ENCODE measurements at places on chromosomes 16 and 17.

- H3K27me3 ChIP-seq: no peaks in the 10 kb centered on the region
- peaks cover 3% of the 10 kb centered on the region for H3K36me3 ChIP-seq
- H3K4me3 ChIP-seq: peak overlapping the region; percentile 68
- H3K4me1 ChIP-seq: no peaks in the 10 kb centered on the region
- peak overlapping the region; percentile 94 for H3K27ac ChIP-seq
- DNase-seq: no peak
Measured at GRCh38 chr16:30533748-30534367, 800 bp downstream of the ZNF747 start.

DNA sequence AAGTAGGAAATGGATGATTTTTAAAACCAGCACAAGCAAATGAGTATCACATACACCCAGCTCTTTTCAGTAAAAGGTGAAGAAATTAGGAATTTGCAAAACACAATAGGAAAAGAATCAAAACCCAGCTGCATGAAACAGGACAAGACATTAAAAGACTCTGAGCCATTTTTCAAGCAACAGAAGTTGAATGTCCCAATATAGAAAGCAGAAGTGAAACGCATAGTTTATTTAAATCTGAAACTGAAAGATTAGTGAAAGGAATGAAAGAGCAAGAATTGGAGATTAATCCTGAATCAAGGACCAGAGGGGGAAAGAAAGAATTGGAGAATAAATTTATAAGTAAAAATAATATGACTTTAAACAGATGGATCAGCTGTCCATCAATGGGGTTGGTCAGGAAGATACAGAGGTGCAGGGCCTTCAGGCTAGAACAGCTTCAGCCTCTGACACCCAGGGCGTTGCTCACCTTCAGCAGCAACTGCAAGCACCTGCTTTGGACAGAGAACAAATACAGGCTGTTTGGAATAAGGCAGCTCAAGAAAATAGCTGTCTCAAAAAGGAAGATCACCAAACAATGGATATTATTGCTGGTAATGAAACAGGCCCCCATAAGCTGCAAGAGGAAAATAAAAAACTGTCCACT, 3.9 kb upstream of the ARHGAP17 start:
- H3K27me3 ChIP-seq: no peaks in the 10 kb centered on the region
- H3K27ac ChIP-seq: no peak overlapping the region
- no peaks in the 10 kb centered on the region for H3K4me1 ChIP-seq
- no peak for DNase-seq

GRCh38 chr17:21239680-21240368, 13.4 kb downstream of the NATD1 start:
- H3K36me3 ChIP-seq: no peaks in the 10 kb centered on the region
- no peak overlapping the region for H3K4me3 ChIP-seq
- peak; percentile 57 for DNase-seq
- peaks cover 14% of the 10 kb centered on the region for H3K4me1 ChIP-seq

DNA sequence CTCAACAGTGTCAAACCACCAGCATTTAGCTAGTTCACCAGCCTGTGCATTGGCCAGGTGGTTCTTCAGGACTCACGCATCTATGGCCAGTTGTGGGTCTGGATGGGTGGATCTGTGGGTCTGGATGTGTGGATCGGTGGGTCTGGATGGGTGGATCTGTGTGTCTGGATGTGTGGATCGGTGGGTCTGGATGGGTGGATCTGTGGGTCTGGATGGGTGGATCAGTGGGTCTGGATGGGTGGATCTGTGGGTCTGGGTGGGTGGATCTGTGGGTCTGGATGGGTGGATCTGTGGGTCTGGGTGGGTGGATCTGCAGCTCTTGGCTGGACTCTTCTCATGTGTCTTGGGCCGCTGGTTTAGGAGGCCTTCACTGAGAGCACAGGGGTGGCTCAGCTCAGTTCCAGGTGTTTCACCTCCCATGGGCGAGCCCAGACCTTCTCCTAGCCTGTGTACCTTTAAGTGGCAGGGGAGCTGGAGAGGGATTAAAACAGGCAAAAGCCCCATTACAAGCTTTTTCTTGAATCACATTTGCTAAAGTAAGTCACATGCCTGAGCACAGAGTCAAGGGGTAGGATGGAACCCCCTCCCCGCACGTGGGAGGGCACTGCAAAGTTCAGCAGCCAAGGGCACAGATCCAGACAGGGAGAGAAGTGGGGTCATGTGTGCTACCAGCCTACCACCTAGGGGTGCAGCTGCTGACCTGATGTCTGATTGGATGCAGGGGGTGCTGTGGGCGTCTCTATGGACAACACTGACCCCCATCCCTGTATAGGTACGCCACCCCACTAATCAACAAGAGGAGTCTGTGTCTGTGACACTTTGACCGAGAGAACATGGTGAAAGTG, 3.4 kb upstream of the NUBP1 start:
- H3K36me3 ChIP-seq: no peaks in the 10 kb centered on the region
- no peak overlapping the region for H3K27ac ChIP-seq
- H3K4me1 ChIP-seq: peaks cover 4% of the 10 kb centered on the region
- DNase-seq: no peak
- no peak overlapping the region for H3K4me3 ChIP-seq

- H3K27ac ChIP-seq: no peak overlapping the region
- no peaks in the 10 kb centered on the region for H3K4me1 ChIP-seq
- no peaks in the 10 kb centered on the region for H3K27me3 ChIP-seq
- DNase-seq: no peak
- no peaks in the 10 kb centered on the region for H3K36me3 ChIP-seq
Measured at GRCh38 chr16:46947900-46948547, 25.4 kb downstream of the DNAJA2 start.

- H3K27ac ChIP-seq: no peak overlapping the region
- H3K36me3 ChIP-seq: no peaks in the 10 kb centered on the region
- no peaks in the 10 kb centered on the region for H3K4me1 ChIP-seq
- no peaks in the 10 kb centered on the region for H3K27me3 ChIP-seq
Measured at GRCh38 chr16:80993307-80993706, 13.4 kb downstream of the CMC2 start.

- no peaks in the 10 kb centered on the region for H3K27me3 ChIP-seq
- no peaks in the 10 kb centered on the region for H3K4me1 ChIP-seq
- no peak for DNase-seq
- H3K4me3 ChIP-seq: no peak overlapping the region
- H3K27ac ChIP-seq: no peak overlapping the region
- H3K36me3 ChIP-seq: no peaks in the 10 kb centered on the region
Measured at GRCh38 chr17:64155751-64156544, 26.0 kb upstream of the ERN1 start.

DNA sequence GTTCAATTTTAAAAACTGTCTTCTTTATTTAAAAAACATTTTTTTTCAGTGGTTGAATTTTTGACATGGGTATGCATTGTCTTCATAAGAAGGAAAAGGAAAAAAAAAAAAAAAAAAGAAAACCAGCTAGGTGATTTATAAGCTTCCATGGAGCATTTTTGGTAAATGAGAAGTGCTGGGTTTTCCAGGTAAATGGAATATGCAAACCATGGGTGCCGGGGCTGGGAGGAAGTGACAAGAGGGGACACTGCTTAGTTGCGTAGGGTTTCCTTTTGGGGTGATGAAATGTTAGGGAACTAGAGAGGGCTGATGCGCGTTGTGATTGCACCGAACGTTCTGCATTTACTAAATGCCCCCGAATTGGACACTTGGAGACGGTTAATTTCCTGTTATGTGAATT, 217.4 kb upstream of the FOXF1 start:
- no peak for DNase-seq
- H3K36me3 ChIP-seq: no peaks in the 10 kb centered on the region
- H3K27ac ChIP-seq: no peak overlapping the region
- no peak overlapping the region for H3K4me3 ChIP-seq
- peaks cover 44% of the 10 kb centered on the region for H3K27me3 ChIP-seq

GRCh38 chr17:11935734-11936406, 61.4 kb downstream of the ZNF18 start:
- H3K27ac ChIP-seq: no peak overlapping the region
- no peaks in the 10 kb centered on the region for H3K27me3 ChIP-seq
- no peaks in the 10 kb centered on the region for H3K36me3 ChIP-seq
- peak; percentile 89 for DNase-seq
- no peak overlapping the region for H3K4me3 ChIP-seq

- DNase-seq: no peak
- peaks cover 5% of the 10 kb centered on the region for H3K4me1 ChIP-seq
- H3K36me3 ChIP-seq: no peaks in the 10 kb centered on the region
- no peak overlapping the region for H3K4me3 ChIP-seq
Measured at GRCh38 chr17:8285270-8286181, 2.9 kb upstream of the RANGRF start.

Data from H1 (cell line).